GM13977 (cell line): ENCODE measurements at places on chromosomes 5 and 9.

GRCh38 chr9:37650873-37651768 is at the start of gene FRMPD1:
Gene FRMPD1 (plus strand): TSS chr9:37650954. CDS start chr9:37692642, 41,688 bp downstream.
- DNase-seq, result peak; percentile 81

DNA sequence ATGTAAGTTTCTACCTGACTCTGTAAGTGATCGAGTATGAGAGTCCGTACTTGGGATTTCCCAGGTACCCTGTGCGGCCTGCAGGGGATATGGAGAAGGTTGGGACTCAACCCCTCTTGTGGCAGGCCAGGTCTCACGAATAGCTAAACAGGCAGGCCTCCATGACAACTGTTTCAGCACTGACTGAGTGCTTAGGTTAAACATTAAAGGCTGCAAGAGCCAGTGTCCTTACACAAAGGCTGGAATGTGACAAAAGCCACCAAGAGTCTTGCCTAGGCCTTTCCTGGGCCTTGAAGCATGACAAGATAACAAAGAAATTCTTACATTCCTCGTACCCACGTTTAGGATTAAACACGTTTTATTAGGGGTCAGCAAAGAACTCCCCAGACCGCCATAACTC is 58.6 kb downstream of the THBS4 start:
- DNase-seq, result no peak

DNA sequence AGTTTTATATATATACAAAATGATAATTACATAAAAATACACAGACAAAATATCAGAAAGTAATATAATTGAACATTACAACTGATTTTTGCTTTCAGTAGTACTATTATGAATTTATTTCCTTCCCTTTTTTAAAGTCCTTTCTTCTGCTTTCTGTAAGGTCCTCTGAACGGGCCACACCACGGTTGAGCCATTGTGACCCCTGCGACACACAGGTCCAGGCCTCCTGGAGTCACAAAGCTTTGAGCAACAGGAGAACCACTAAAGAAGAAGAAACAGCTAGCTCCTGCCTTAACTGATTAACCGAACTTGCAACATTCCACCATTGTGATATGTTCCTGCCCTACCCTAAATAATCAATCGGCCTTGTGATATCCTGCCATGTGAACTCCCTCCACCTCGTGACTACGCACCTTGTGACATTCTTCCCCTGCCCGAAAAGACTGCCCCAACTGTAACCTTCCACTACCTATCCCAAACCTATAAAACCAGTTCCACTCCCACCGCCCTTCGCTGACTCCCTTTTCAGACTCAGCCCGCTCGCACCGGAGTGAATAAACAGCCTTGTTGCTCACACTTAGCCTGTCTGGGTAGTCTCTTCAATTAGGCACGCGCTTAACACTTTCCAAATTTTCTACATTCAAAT is 375.0 kb upstream of the RFX3 start:
- DNase-seq, result no peak

- DNase-seq, result no peak
These were observed 23.8 kb downstream of the GDA start for GRCh38 chr9:72173080-72173479.

- DNase-seq, result peak; percentile 30
These were observed 37.4 kb downstream of the CPEB4 start for GRCh38 chr5:173925449-173926071.

- DNase-seq, result no peak
These were observed 275.6 kb upstream of the SLC30A5 start for GRCh38 chr5:68818057-68818695.

DNA sequence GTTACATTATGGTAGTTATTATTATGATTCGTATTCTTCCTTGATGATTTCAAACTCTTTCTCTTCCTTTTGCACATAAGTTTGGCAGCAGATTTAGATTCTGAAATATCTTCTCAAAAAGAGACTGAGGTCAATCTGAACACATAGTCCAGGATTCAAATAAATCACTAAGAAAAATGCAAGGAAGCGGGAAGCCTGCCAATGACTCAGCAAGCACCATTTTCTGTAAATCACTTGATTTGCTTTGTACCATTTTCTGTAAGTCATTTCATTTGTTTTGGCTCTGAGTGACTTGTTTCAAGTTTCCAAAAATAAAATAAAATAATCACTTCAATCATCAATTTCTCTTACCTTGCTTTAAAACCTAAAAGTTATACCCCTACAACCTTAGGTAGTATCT is 24.6 kb upstream of the GLIS3 start:
- DNase-seq, result no peak

GRCh38 chr5:148796936-148797335 is 29.5 kb upstream of the ADRB2 start:
- DNase-seq, result no peak

DNA sequence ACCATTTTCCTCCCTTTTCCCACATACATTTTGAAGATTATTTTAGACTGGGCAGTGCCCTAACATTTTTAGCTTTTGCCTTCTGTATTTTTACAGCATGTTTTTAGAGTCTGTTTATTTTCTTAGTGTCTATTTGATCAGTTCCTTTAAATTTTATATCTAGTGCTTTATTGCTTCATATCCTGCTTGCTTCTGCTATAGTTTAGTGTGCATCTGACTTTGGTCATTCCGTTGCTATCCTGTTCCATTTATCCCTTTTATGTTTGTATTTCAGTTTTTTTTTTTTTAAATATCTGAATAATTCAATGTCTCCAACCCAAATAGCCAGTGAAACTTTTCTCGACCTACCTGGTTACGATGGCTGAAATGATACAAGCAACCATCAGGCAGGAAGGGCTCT is 203.8 kb downstream of the ARHGAP26 start:
- no peak for DNase-seq

GRCh38 chr5:43227655-43228054 is 35.6 kb downstream of the NIM1K start:
- no peak for DNase-seq

- no peak for DNase-seq
These were observed 364.2 kb upstream of the PDE4D start for GRCh38 chr5:60257596-60258271.

DNA sequence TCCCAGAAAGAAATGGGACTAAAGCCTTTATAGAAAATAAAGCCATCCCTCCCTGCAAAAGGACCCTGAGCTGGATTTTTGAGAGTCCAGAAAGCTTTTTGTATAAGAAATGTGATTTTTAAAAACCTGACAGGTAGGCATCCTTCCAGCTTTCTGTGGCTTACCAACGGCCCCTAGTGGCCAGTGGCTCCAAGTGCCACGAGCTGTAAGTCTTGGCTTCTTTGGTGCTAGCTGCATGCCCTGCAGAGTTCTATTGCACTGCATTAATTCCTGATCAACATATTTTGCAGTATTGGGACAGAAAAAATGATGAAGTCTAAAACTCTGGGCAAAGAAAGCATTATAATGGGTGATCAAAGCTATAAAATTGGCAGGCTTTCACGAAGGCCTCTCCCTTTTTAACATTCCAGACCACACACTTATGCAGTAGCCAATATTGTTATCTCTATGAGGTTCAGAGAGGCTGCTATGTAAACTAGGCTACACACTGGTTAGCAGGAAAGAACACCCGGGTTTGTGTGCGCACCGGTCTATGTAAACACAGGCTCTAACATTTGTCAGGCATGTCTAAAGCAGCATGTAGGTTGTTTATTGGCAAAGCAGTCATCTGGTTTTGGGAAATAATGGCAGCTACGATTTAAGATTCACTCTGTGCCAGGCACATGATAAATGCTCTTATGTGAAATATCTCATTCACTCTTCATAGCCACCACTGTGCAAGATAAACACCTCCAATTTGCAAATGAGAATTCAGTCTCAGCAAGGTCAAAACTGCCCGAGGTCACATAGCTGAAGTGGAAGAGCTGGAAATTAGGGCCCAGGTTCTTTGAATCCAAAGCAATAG is 55.2 kb downstream of the NMUR2 start:
- peak; percentile 49 for DNase-seq

DNA sequence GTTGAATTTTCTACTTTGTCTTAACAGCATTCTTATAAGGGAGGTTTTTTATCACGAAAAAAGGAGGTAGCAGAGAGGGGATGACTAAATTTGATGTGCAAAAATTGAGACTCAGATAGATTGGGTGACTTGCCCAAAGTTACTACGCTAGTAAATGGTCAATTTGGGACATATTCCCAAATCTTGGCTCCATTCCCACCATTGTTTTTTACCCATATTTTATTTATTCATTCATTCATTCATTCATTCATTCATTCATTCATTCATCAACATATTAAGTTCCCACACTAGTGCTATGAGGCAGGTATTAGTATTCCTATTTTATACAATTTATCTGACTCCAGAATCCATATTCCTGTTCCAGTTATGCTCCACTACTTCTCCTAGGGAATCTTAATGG is 85.6 kb downstream of the HACD4 start:
- DNase-seq, result no peak

DNA sequence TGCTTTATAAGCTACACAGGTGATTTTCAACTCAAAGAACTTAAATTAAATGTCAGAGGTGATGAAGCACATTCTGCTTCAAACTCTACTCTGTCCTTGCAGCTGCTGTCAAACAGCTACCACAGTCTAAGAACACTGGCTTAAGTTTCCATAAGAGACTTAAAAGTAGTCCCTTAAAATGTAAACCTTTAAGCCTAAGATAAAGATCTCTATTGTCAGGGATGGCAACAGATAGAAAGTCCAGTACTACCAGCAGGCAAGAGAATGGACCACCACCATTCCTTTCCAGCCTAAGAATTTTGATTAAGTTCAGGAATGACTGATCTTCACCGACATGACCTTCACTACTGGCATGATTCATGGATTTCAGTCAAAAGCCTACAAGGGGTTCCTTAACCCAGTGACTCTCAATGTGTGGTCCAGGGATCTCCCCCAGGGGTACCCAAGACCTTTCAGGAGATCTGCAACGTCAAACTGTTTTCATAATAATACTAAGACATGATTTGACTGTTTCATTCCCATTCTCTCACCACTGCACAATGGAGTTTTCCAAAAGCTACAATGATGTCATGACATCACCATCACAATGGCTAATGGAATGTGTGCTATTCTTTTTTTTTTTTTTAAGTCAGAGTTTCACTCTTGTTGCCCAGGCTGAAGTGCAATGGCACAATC is 41.1 kb upstream of the PLPP6 start:
- no peak for DNase-seq

GRCh38 chr5:149654883-149655505 is 73.7 kb downstream of the ARHGEF37 start:
- no peak for DNase-seq

DNA sequence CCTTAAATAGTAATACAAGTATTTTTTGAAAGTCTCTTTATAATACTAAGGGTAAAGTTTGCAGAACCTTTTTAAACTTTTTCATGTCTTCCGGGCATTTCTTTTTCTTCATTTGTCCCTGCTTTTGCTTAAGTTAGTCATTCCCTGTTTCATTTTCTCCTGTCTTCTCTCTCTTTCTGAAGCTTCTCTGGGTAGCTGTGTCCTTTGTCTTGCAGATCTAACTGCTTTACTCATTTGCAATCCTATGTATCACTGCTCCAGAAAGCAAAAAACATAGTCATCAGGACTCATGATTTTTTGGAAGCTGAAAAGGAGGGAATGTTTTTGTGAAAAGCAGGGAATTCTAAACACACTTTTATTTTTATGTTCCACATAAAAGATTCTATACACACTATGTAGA is 301.7 kb downstream of the MRPS30 start:
- DNase-seq, result no peak

DNA sequence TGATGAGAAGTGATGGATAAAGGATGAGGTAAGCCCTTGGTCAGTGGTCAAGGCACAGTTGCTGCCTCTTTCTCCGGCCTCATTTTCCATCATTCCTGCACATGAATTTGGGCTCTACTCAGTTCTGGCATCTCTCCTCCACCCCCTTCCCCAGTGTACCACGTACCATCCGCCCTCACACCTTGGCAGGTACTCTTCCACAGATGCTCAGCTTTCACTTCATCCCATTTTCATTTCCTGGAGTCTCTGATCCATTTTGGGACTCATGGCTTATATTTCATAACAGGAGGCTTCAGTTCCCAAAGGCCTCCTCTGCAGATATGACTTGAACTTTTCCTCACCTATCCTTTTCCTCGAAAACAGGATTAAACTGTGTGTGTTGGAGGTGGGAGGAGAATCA is 326.7 kb downstream of the ASTN2 start:
- no peak for DNase-seq

DNA sequence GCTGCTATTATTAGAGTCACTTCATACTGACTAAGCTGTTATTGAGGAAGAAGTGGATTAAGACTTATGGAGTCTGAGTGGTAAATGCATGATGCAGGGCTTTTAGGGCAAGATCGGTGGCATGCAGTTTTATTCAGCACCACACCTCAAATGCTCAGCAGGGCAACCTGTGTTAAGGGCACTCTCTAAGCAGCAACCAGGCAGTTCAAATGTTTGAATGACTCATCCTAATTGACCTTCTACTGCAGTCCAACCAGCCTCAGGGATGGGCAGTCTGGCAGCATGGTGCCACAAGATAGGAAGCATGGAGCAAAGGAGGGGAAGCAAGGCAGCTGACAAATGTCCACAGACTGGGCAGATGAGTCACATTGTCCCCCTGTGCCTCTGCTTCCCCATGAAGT is 80.2 kb upstream of the MIER3 start:
- no peak for DNase-seq

DNA sequence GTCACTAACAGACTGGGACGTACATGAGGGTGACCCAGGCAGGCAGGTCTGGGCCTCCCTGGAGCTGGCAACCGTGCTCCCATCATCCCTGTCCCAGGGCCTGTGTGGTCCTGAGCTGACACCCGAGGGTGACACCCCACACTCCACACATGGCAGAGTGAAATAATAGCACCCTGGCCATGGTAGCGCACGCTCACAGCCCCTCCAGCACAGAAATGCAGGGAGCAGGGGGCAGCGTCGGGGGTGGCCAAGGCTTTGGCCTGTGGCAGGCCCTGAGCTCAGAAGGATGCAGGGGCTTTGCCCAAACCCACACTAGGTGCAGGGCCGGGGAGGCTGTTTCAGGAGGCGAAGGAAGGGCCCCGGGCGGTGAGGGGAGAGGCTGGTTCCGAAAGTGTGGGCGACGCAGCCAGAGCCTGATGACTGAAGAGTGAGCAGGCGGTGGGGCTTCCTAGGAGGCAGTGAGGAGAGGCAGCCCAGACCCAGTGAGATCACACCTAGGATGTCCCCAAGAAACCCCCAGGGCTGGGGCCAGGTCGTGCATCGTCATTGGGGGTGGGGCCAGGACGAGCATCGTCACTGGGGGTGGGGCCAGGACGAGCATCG is 12.9 kb downstream of the OR2V2 start:
- peak; percentile 77 for DNase-seq

DNA sequence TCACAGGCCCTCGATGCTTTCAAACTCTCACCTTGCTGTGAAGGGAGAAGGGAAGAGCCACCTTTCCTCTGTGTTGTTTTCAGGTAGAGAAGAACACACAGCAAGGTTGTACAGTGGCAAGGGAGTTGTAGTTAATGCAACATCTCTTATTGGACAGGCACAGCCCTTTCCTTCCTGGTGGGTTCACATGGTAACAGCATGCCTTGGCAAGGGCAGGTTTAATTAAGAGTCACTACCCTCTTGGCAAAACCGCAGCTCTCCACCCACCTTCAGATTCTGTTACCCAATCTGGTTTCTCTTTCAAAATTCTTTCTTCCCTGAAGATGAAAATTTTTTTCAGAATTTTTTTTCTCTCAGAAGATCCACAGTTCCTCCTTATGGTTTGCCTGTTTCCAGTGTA is 253.1 kb downstream of the TLR4 start:
- no peak for DNase-seq

GRCh38 chr5:140056880-140057279 is 13.8 kb upstream of the NRG2 start:
- DNase-seq, result no peak

GRCh38 chr5:1656271-1656975 is 132.7 kb upstream of the LPCAT1 start:
- DNase-seq, result no peak

- DNase-seq, result no peak
These were observed 34.0 kb downstream of the ADAM19 start for GRCh38 chr5:157541447-157542118.
